ENCODE measurements at places on chromosomes 3 and 15. TPM values are rescaled to one million over a fixed set of nuclear protein-coding genes. Genes with fewer than 3 reads are reported as not detected.

GRCh38 chr15:96342406-96343112 is 12.1 kb downstream of the NR2F2 start:
- H3K4me3 ChIP-seq = no peak overlapping the region
- H3K36me3 ChIP-seq = peaks cover 19% of the 10 kb centered on the region
- H3K27ac ChIP-seq = no peak overlapping the region
- H3K27me3 ChIP-seq = no peaks in the 10 kb centered on the region

DNA sequence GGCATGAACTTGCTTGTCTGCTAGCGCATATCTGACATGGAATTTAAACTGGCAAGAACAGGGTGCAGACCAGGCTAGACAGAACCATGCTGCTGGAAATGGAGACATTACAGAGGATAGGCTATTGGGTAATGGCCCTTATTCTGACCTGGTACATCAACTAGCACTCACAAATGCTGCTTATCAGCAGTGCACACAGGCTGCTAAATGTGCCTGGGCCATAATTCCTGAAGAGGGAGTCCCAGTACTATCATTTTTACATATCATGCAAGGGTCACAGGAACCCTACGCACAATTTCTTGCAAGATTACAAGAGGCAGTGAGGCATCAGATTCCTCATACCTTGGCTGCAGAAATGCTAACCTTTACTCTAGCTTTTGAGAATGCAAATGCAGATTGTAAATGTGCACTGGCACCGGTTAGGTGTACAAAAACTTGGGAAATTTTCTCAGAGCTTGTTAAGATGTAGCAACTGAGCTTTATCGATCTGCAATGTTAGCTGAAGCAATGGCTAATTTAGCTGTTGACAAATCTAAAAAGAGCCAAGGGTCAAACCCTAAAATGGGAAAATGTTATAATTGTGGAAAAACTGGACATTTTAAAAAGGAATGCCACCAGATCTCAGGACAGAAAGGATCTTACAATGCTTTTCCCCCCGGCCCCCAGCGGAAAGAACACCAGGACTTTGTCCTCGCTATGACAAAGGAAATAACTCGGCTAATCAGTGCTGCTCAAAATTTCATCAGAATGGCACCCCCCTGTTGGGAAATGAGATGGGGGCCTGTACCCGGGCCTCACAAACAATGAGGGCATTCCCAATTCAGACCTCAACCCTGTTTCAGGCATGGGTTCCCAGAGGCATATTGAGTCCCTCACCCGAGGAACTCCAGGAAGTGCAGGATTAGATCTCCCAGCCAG is 21.1 kb downstream of the CCRL2 start:
- H3K4me1 ChIP-seq = peaks cover 83% of the 10 kb centered on the region
- no peak for DNase-seq
- H3K27ac ChIP-seq = peak overlapping the region; percentile 90
- H3K36me3 ChIP-seq = peaks cover 12% of the 10 kb centered on the region
- H3K4me3 ChIP-seq = peak overlapping the region; percentile 56

The CIP2A gene
- 40.6 TPM for total RNA-seq

- no peak for DNase-seq
- no peaks in the 10 kb centered on the region for H3K27me3 ChIP-seq
- no peak overlapping the region for H3K4me3 ChIP-seq
- no peak overlapping the region for H3K27ac ChIP-seq
These were observed 22.4 kb downstream of the IGDCC3 start for GRCh38 chr15:65355173-65355987.

DNA sequence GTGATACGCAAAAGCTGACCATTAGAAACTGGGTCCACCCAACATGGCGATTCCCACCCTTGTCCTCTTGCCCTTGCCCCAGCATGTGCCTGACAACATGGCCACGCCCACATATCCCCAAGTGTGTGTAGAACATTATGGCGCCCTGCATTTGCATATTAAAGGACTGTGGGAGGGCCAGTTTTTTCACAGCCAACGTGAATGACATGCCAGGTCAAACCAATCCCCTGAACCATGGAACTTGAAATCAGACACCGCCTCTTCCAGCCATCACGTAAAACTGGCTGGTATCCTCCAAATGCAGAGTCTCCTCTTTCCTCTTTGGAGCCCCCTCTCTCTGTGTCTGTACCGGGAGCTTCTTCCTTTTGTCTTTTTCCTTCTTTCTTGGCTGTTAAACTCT is 156.7 kb upstream of the EPHA6 start:
- H3K27me3 ChIP-seq = no peaks in the 10 kb centered on the region
- H3K4me1 ChIP-seq = no peaks in the 10 kb centered on the region
- no peak overlapping the region for H3K4me3 ChIP-seq
- H3K36me3 ChIP-seq = no peaks in the 10 kb centered on the region

DNA sequence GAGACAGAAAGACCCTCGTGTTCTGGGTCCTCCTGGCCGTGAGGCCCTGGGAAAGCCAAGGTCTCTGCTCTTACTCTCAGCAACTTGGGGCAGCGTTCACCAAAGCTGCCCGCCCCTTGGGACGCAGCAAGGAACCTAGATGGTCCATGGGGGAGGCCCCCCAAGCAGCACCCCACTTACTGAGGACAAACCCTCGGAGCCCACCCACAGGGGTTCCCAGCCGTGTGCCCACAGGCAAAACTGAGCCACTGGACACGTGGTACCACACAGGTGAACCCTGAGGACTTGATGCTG is 166.2 kb upstream of the IQSEC1 start:
- DNase-seq = no peak
- H3K27me3 ChIP-seq = no peaks in the 10 kb centered on the region
- H3K36me3 ChIP-seq = no peaks in the 10 kb centered on the region
- H3K4me1 ChIP-seq = peaks cover 12% of the 10 kb centered on the region

DNA sequence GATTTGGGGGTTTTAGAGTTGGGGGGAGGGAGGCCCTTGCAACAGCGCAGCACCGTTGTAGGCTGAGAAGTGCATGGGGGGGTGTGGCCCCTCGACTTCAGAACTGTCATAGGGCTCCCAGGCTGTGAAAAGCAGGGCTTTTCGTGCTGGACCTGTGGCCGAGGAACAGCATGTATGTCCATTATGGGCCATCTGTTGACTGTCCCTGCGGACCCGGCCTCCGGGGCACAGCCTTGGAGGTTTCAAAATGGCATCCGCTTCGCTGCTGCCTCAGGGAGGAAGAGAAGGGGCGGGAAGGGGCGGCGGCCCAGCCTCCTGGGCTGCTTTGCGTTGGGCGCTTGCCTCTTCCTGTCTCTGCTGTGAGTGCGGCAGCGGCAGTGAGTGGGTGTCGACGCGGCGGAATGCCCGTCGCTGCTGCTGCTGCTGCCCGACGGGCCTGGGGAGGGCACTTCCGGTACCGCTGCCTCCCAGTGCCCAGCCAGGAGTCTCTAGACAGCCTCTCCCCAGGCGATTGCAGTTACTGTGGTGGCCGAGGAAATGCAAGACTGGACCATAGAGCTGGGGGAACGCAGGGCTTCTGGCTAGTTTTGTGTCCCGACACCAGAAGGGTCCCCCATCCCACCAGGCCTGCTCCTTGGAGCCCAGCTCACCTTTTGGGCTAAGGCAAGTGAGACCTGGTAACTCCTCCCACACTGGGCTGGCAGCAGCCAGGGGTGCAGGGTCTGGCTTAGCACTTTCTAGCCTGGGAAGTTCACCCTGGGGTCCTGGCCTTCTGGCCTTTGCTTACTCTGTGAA is 1.9 kb downstream of the GNAI2 start:
- peaks cover 24% of the 10 kb centered on the region for H3K4me1 ChIP-seq
- peak overlapping the region; percentile 66 for H3K4me3 ChIP-seq
- H3K36me3 ChIP-seq = no peaks in the 10 kb centered on the region

The STRA6 gene
- total RNA-seq = 83.6 TPM

GRCh38 chr3:39088456-39088855 is 19.0 kb downstream of the GORASP1 start:
- H3K4me1 ChIP-seq = no peaks in the 10 kb centered on the region
- H3K27me3 ChIP-seq = no peaks in the 10 kb centered on the region
- no peaks in the 10 kb centered on the region for H3K36me3 ChIP-seq
- DNase-seq = no peak
- no peak overlapping the region for H3K27ac ChIP-seq

DNA sequence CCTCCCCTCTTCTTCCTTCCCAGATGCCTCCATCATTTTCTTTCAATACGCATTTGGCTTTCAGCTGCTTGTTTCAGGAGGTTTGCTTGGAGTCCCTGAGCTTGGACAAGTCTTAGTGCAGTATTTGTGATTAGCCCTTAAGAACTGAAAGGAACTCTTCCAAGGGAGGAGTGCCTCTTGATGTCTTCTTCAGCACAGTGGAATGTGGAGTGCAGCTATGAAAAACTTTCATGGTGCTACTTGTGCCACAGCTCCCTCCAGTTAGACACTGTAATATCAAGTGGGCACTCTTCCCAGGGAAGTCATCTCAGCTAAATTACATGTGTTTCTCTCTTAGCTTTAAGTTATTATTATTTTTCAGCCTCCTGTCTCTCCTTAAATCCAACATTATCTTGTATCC is 173.1 kb downstream of the NECTIN3 start:
- H3K36me3 ChIP-seq = no peaks in the 10 kb centered on the region
- H3K4me3 ChIP-seq = no peak overlapping the region
- no peaks in the 10 kb centered on the region for H3K27me3 ChIP-seq
- no peak overlapping the region for H3K27ac ChIP-seq
- DNase-seq = no peak

The PARP3 gene
- total RNA-seq = 24.4 TPM

DNA sequence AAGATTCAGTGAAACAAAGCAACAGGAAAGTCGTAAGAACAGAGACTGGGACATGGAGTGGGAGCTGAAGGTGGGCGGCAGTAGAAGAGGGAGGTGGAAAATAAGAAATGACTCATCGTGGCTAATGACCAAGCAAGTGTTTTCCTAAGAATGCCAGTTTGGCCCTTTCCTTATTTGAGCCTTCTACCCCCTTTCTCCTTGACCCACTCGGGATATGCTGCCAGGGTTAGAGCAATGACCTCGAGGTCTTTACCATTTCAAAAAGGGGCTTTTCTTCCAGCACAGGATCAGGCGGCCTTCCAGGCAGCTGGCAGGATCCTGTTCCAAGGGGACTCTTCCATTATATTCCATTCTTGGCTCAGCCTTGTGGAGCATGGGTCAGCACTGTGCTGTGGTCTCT is 241.1 kb downstream of the RYR3 start:
- no peaks in the 10 kb centered on the region for H3K36me3 ChIP-seq
- DNase-seq = no peak
- H3K27me3 ChIP-seq = no peaks in the 10 kb centered on the region
- H3K4me3 ChIP-seq = no peak overlapping the region
- H3K4me1 ChIP-seq = no peaks in the 10 kb centered on the region
- no peak overlapping the region for H3K27ac ChIP-seq

GRCh38 chr3:98565237-98565643 is 28.2 kb downstream of the CPOX start:
- no peak overlapping the region for H3K27ac ChIP-seq
- no peaks in the 10 kb centered on the region for H3K27me3 ChIP-seq
- H3K4me1 ChIP-seq = peaks cover 37% of the 10 kb centered on the region
- H3K4me3 ChIP-seq = no peak overlapping the region
- DNase-seq = peak; percentile 64

The SLC9A9 gene
- total RNA-seq = 1.7 TPM

DNA sequence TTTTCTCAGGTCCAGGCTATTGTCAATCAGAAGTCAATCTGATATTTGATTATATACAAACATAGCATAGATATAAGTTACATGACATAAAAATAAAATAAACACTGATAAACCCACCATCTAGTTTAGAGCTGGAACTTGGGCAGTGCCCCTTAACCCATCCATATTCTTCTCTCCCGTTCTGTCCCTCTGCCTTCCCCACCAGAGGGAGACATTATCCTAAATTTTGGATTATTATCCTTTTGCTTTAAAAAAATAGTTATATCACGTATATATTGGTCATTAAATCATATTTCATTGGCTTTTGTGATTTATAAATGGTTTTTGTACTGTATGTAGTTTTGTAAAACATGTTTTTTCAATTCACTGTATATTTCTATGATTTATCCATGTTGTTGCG is 107.9 kb downstream of the GMPS start:
- no peaks in the 10 kb centered on the region for H3K4me1 ChIP-seq
- no peaks in the 10 kb centered on the region for H3K27me3 ChIP-seq
- no peak overlapping the region for H3K27ac ChIP-seq
- H3K4me3 ChIP-seq = no peak overlapping the region
